Pancreas (tissue), 10 donors: ENCODE measurements at places on chromosomes 1 and 21. TPM values are rescaled to one million over a fixed set of nuclear protein-coding genes. Genes with fewer than 3 reads are reported as not detected.

Gene ERRFI1
- 88.2 TPM for polyA plus RNA-seq

Gene PLPPR5
- 1.5 TPM for polyA plus RNA-seq

Gene AQP10
- polyA plus RNA-seq: not detected

Gene CHIA
- polyA plus RNA-seq: 0.05 TPM

Gene XPR1
- polyA plus RNA-seq: 3.4 TPM

Gene CYP4A11
- 0.87 TPM for polyA plus RNA-seq

Gene MYOC
- polyA plus RNA-seq: 0.42 TPM
